Common myeloid progenitor, CD34-positive (primary cell): ENCODE measurements at places on chromosomes 7 and 10.

DNA sequence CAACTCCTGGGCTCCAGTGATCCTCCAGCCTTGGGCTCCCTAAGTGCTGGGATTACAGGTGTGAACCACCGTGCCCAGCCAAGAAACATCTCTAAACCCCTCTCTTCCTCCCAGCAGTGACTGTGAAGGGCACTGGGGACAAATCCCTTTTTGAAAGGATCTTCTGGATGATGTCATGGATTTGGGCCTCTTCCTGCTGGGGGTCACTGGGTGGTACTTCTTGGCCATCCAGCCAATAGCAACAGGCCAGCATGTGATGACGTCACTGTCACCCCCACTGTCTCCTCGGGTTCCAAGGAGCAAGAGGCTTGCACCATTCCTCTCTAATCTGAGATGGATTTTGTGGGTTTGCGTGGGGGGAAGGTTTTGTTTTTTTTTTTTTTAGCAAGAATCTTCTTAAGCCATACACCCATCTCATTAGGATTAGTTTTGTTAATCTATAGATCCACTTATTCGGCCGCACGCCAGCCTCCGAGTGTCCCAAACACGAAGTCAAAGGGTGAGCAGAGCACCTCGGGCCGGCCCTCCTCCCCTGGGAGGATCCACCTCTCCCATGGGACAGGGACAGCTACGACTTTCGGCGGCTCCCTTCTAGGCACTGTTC, 29.4 kb upstream of the TNRC18 start:
- DNase-seq = peak; percentile 73

GRCh38 chr10:5860066-5860465, 29.6 kb downstream of the ANKRD16 start:
- no peak for DNase-seq

GRCh38 chr7:142120524-142120923, 9.0 kb downstream of the MGAM2 start:
- no peak for DNase-seq

GRCh38 chr10:58784361-58784760, 271.7 kb downstream of the BICC1 start:
- no peak for DNase-seq

DNA sequence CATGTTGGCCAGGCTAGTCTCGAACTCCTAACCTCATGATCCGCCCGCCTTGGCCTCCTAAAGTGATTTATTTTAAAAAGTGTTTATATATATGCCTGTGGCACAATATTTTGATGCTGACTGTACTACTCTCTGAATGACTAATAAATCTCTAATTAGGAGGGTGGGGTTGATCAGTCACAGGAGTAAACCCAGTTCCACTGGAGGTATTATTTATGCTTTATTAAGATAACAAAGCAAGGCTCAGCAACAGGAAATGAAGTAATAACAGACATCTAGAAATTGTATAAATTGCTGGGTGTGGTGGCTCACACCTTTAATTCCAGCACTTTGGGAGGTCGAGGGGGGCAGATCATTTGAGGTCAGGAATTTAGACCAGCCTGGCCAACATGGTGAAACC, 26.0 kb upstream of the MCU start:
- no peak for DNase-seq

GRCh38 chr7:157418204-157419034, 81.6 kb downstream of the DNAJB6 start:
- peak; percentile 43 for DNase-seq
